ENCODE measurements at places on chromosomes 1 and 21.

- DNase-seq, result peak; percentile 25
These were observed 16.9 kb upstream of the GNG12 start for GRCh38 chr1:67850151-67850551.

GRCh38 chr21:43861706-43862105, 3.3 kb upstream of the AGPAT3 start:
- DNase-seq, result no peak

- no peak for DNase-seq
These were observed 33.5 kb upstream of the UTS2 start for GRCh38 chr1:7886405-7886745.

GRCh38 chr1:242788771-242789170, 264.3 kb upstream of the PLD5 start:
- DNase-seq, result peak; percentile 24

DNA sequence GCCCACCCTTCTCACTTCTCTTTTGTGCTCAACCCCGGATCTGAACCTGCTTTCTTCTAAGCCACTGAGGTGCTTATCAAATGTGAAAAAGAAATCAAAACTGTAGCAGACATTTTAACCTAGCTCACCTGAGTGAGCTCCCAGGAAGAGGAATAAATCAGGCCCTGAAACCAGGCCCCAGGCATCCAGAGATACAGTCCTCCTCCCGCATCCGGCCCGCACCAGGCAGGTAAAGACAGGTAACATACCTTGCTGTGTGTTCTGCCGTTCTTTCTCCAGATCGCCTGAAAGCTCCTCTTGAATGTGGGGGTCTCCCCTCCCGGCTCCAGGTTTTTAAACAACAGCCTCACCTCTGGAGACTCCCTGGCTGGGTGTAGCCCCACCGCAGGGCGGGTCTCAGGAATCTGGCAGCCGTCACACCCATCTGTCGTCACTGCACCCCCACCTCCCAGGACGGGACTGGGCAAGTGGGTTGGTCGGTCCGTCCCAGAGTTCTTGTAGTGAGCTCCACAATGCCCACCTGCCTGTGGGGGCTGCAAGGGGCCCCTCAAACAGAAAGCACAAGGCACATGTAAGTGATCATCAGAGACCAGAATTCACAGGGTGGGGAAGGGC, at the start of gene LAMB3:
Gene LAMB3, minus strand, starts transcription at position 305 of the 615 bp plus-strand sequence. CDS start 1,481 bp downstream, outside the sequence.
- no peak for DNase-seq

DNA sequence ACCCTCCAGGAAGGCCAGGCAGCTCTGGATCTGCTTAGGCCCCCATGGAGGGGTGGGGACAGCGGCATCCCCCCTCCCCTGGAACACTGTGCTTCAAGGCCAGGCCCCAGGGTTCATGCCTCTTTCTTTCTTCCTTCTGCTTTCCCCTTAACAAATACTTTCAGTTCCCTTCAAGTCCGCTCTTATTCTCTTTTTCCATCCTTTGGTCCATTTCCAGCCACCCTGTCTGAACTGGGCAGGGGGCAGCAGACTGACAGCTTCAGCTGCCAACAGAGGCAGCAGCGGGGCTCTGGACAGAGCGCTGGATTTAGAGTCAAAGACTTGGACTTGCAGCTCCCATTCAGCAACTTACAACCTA, 1.1 kb upstream of the CD244 start:
- no peak for DNase-seq

- DNase-seq, result no peak
These were observed 22.3 kb downstream of the ACP6 start for GRCh38 chr1:147647796-147648633.

GRCh38 chr1:98817821-98818220, 156.3 kb downstream of the SNX7 start:
- DNase-seq, result no peak

GRCh38 chr1:218837051-218837450, 336.6 kb upstream of the LYPLAL1 start:
- DNase-seq, result no peak

- no peak for DNase-seq
These were observed 107.7 kb upstream of the PLXNA2 start for GRCh38 chr1:208351838-208352237.

DNA sequence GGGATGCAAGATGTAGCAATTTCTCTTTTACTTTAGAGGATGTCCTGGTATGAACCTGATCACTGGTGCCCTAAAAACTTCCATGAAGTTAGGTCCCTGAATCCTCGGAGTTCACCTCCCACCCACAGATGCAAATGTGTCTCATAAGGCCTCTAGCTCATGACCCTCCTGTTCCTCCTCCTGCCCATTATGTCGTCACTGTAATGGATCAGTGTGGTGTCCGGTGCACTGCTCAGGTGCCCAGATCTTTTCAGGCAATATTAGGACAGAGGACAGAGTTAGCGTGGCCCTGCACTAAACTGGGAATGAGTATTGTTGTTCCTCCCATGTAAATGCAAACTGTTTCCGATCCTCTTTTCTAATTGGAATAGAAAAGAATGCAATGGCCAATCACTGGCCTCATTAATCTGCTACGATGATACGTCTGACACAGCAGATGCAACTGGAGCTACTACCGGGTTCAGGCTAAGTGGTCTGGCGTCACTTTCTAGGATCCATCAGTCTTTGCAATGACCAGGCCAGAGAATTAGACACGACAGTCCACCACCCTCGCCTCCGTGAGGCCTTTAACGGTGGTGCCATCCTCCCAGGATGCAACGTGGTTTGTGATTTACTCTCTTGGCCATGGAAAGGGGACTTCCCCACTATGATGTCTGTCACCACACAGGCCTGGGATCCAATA, 3.4 kb upstream of the COL6A2 start:
- no peak for DNase-seq

DNA sequence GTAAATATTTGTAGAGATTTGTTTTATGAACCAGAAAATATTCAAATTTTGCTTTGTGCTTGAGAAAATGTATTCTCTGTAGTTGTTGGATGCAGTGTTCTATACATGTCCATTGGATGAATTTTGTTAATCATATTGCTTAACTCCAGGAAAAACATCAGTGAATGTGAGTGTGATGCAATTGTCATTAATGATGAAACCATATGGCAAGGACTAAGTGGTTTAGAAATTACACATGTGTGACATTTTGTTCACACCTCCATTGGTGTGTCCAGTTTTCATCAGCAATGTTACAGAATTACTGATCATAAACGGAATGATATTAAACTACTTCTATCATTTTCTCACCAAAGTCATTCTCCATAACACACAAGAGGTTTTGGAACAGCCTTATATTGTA, 151.8 kb upstream of the ST6GALNAC5 start:
- DNase-seq, result no peak

GRCh38 chr1:44021581-44022321, 9.5 kb downstream of the SLC6A9 start:
- no peak for DNase-seq

DNA sequence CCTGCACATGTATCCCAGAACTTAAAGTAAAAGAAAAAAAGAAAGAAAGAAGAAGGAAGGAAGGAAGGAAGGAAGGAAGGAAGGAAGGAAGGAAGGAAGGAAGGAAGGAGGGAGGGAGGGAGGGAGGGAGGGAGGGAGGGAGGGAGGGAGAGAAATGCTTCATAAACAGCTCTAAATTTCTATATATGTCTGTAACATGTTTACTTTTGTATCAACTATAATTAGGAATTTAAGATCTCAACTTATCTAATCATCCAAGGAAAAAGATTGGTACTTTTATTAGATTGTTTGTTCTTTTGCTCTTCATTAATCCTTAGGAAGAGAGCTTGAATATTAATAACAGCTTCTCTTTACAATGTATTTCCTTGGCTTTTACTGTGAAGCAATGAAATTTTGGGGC, 195.4 kb upstream of the PRMT6 start:
- no peak for DNase-seq

Measured in GM12865 (cell line).